ENCODE measurements at places on chromosomes 16 and 17.

DNA sequence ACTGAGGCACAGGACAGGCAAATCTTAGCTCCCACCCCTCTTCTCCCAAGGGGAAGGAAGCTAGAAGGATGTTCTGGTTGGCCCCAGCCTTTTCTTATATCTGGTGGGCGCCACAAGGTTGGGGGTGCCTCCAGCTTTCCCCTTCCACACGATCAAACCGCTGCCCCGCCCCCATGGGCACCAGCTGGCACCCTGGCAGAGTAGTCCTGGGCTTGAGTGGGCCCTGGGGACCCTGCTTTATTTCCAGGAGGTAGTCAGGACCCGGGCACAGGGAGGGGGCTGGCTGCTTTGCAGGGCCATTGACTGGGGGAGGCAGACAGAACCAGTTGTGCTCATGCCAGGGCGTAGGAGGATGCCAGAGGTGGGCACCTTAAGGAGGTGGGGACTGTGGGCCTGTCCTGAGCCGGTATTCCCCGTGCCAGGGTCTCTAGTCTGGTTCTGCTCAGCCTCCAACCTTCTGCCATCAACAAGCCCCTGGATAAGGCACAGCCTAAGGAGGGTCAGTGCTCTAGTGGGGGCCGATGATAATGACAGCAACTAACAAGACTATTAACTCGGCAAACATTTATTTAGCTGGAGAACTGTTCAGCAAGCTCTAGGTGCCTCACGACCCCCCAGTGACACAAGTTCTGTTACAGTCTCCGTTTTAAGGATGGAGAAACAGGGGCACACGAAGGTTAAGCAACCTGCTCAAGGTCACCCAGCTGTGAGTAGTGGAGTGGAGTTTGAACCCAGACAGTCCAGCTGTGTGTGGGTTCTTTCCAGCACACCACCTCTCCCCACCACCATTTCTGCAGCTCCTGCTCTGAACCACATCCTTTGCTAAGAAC is 7.6 kb upstream of the PPP1R1B start:
- no peak for DNase-seq

DNA sequence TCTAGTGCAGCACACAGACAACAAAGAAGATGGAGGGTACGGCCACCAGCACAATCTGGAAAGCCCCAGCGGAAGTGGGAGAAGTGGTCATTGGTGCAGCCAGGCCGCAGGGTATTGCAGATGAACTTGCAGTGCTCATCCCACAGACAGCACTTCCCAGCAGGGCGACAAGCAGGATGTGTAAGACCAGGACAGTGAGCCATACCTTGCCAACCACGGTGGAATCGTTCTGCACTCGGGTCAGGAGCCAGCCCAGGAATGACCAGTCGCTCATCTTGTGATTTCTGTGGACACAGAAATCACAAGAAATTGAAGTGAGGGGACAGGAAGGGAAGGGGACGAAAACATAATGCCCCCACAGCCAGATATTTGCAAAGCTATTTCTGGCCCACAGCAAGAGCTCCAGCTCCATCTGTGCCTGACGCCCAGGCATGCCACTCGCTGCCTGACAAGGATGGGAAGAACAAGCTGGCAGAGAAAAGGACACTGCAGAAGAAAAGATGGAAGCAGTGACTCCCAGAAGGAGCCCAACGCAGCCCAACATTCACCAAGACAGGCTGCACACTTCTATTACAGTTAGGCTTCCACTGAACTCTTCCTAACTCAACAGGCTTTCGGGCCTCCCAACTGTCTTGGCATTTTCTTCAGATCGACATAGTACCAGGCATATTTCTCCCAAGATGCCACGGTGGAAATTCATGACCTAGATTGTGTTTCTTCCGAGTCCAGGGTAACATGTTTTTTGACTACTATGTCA is 17.5 kb upstream of the MYO18A start:
- no peak for DNase-seq

DNA sequence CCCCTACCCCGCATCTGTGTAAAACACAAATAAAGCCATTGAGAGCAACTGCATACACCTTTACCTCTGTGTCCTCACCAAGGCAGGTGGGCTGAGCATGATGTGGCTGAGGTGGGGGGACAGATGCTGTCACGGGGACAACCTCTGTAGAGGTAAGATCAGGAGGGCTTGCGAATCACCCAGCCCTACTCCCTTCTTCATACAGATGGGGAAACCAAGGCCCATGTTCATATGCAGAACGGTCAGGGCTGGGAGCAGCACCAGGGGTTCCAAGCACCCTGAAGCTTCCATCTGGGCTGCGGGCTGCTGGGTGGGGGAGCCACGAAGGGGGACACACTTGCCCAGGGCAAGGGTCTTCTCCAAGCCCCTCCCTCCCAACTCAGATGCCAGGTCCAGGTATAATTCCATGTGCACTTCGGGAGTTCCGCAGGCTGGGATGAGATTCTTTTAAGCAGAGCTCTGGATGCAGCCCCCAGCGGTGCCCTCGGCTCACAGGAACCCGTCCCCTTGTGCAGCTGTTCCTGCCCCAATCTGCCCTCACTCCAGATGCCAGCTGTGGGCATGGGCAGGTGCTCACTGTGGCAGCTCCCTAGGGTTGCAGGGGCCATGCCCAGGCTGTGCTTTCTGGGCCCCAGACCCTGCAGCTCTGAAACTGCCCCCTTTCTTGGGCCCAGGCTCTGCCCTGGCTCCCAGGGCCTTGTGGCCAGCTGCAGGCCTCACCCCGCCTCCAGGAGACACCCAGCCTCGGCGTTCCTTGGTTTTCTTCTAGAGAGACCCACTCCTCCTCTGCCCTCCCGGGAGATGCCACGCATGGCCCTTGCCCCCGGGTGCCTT is 9.6 kb downstream of the CTRB1 start:
- no peak for DNase-seq

GRCh38 chr17:64765191-64765889 is 103.2 kb upstream of the SMURF2 start:
- no peak for DNase-seq

- peak; percentile 47 for DNase-seq
These were observed 11.5 kb downstream of the RMI2 start for GRCh38 chr16:11356573-11357331.

- DNase-seq: no peak
These were observed 297.1 kb upstream of the MAF start for GRCh38 chr16:79897453-79898146.

GRCh38 chr17:29546085-29546484 is 20.8 kb downstream of the ABHD15 start:
- no peak for DNase-seq

DNA sequence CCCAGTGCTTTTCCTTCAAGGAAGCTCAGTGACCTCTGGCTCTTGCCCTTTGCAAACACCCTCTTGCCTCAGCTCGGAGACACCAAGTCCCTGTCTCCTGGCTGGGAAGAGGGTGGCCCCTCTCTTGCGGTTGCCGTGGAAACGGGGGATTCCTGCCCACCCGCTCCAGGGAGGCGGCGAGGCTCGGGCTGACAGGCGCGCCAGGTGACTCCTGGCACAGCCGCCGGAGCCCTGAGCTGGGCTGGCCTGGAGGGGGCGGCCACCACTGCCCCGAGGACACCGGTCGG is 71.4 kb downstream of the ABR start:
- no peak for DNase-seq

GRCh38 chr17:17134957-17135333 is 71.2 kb downstream of the PLD6 start:
- no peak for DNase-seq

DNA sequence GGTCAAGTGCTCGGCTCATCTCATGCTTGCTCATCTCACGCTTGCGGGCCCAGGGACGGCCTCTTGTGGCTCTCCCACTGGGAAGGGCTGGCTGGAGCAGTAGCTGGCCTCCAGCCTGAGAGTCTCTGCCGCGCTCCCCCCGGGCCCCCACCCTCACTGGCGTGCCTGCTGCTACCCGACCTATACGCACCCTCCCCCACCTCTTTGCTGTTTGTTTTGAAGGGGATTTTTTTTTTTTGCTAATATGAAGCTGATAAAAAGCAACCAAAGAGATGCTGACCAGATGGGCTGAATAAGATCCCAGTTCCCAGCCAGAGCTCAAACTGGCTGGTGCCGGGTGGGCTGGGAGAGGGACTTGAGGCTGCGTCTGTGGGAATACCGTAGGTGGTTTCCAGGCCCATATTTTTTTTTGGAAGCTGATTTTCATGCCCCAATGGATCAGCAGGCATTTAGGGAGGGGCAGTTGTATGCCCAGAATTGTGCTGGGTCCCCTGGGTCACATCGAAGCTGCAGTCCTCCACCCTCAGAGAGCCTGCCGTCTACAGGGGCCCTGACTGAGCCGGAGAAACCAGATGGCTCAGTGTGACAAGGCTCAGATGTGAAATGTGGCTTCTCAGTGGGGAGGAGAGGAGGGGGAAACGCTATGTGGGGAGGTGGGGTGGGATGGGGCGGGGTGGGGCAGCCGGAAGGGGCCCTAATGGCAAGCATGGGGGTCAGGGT is 115.0 kb downstream of the RAP1GAP2 start:
- DNase-seq: no peak

DNA sequence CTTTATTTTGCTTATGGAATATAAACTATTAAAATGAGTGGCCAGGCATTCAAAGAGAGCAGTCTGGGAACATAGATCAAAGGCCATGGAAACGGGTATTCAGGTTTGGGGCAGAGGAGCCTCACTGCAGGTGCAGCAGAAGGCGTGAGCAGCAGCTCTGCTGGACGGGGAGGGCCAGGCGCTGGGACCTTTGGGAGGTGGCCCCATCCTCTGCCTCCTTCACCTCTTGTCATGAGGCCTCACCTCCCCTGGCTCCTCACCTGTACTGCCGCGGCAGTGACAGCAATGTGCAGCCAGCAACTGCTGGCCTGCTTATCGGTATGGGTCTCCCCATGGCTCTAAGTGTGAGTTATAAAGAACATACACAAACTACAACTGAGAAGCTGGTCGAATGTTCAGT is 109.4 kb downstream of the CDK5R1 start:
- DNase-seq: no peak

Data from hematopoietic multipotent progenitor cell treated with erythropoietin and hydrocortisone succinate and interleukin-3 and kit ligand, for 17 days (in vitro differentiated cells).